ENCODE measurements at places on chromosomes 2 and 18. TPM values are rescaled to one million over a fixed set of nuclear protein-coding genes. Genes with fewer than 3 reads are reported as not detected.

ANKRD62 gene
- not detected for total RNA-seq

LRRTM4 gene
- total RNA-seq, result 0.84 TPM

SNRPD1 gene
- 21.2 TPM for total RNA-seq

LTBP1 gene
- 160 TPM for total RNA-seq

CHRNG gene
- total RNA-seq, result not detected

CYP27C1 gene
- 0.21 TPM for total RNA-seq

CHRND gene
- total RNA-seq, result not detected

CNTNAP5 gene
- not detected for total RNA-seq

RNF125 gene
- 3.5 TPM for total RNA-seq

PGAP1 gene
- 9.0 TPM for total RNA-seq

FZD7 gene
- total RNA-seq, result 12.2 TPM

MC5R gene
- total RNA-seq, result not detected

LHCGR gene
- total RNA-seq, result 0.44 TPM

MAL gene
- total RNA-seq, result 7.8 TPM

RGPD3 gene
- 0.10 TPM for total RNA-seq

FAM237A gene
- not detected for total RNA-seq

RNMT gene
- 21.9 TPM for total RNA-seq

LONRF2 gene
- 13.5 TPM for total RNA-seq

EGR4 gene
- not detected for total RNA-seq

PRKCE gene
- 24.8 TPM for total RNA-seq

SP140 gene
- 0.99 TPM for total RNA-seq

ST8SIA5 gene
- total RNA-seq, result 5.2 TPM

CHST10 gene
- 14.5 TPM for total RNA-seq
